ENCODE measurements at places on chromosomes 2 and 18.

- no peaks in the 10 kb centered on the region for H3K27me3 ChIP-seq
- no peak overlapping the region for H3K4me3 ChIP-seq
- DNase-seq: no peak
These were observed 55.2 kb downstream of the METTL4 start for GRCh38 chr18:2515908-2516625.

DNA sequence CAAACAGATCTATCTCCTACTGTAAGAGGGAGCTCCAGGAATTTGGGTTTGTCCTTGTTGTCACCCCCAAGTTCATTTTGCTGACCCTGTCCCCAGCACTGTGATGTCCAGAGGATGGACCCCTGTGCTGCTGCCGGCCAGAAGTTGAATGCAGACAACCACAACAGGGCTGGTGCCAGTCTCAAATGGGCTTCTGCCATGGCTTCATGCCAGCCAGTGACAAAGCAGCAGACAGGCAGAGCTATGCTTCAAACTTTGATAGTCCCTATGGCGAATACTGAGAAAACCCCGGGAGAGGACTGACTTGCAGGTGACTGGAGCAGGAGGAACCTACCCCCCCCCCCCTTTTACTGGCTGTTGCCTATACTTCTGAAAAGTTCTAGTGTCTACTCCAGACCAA, 3.2 kb downstream of the SMAD7 start:
- H3K4me1 ChIP-seq: peaks cover 56% of the 10 kb centered on the region
- H3K36me3 ChIP-seq: peaks cover 36% of the 10 kb centered on the region
- H3K27me3 ChIP-seq: no peaks in the 10 kb centered on the region
- H3K27ac ChIP-seq: peak overlapping the region; percentile 77

GRCh38 chr2:75698918-75699317, 11.8 kb downstream of the GCFC2 start:
- H3K4me1 ChIP-seq: no peaks in the 10 kb centered on the region
- peaks cover 45% of the 10 kb centered on the region for H3K36me3 ChIP-seq
- no peak for DNase-seq
- H3K4me3 ChIP-seq: no peak overlapping the region
- H3K27ac ChIP-seq: no peak overlapping the region

DNA sequence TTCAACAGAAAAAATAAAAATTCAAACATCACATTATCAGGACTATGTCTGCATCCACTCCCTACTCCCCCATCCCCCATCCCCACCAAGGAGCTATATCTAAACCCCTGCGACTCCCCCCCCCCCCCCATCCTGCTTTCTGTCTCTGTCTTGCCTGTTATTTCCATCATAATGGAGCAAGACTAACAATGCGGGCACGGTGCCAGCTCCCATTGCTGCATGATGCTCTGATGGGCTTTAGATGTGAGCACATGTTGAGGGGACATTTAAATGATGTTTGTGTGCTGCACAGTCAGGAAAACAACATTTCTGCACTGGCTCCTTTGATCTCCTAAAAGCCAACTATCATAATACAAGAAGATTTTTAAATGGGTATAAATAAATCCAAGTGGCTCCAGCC, 644.2 kb upstream of the SETBP1 start:
- no peak overlapping the region for H3K27ac ChIP-seq
- no peaks in the 10 kb centered on the region for H3K27me3 ChIP-seq
- H3K4me3 ChIP-seq: no peak overlapping the region
- H3K4me1 ChIP-seq: peaks cover 3% of the 10 kb centered on the region

GRCh38 chr18:55302167-55302833, 285.7 kb downstream of the TCF4 start:
- H3K4me1 ChIP-seq: peaks cover 57% of the 10 kb centered on the region
- no peak for DNase-seq
- H3K27ac ChIP-seq: no peak overlapping the region
- no peaks in the 10 kb centered on the region for H3K27me3 ChIP-seq

DNA sequence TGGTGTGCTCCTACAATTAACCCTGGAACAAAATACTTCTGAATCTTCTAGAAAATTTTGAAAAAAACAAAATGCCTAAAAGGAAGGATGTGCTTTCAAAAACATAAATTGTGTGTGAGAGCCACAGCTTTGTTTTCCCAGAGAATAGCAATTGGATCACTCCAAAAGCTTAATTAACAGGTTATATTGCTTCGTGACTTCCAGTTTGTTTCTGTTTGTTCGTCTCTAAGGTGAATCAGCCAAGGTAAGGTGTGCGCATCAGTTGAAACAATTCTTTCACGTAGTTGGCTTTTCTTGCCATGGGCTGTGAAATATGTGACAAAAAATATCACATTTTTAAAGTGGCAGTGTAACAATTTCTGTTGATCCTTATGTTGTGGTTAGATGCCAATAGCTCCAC, 90.3 kb upstream of the BARD1 start:
- peak overlapping the region; percentile 60 for H3K27ac ChIP-seq
- H3K4me1 ChIP-seq: no peaks in the 10 kb centered on the region
- no peak for DNase-seq

- H3K27me3 ChIP-seq: peaks cover 67% of the 10 kb centered on the region
- no peaks in the 10 kb centered on the region for H3K4me1 ChIP-seq
- H3K27ac ChIP-seq: no peak overlapping the region
- no peak overlapping the region for H3K4me3 ChIP-seq
- DNase-seq: peak; percentile 58
These were observed 108.1 kb upstream of the POU3F3 start for GRCh38 chr2:104745846-104746245.

DNA sequence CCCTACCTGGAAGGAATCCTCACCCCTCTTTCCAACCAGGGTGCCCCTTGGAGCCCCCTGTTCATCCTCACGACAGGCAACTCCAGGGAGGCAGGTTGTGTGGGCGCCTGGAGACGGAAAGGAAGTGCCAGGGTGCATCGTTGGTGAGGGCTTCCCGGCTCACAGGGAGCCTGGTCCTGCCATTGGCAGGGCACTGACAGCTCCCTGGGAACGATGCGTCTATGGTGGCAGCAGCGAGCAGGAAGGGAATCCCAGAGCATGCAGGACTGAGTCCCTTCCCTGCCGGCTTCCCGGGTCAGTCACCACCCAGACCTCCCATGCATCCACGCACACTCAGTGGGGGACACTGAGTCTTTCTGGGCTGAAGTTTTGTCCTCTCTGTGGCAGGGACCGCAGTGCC, 117.6 kb downstream of the INHBB start:
- no peak overlapping the region for H3K4me3 ChIP-seq
- peaks cover 4% of the 10 kb centered on the region for H3K27me3 ChIP-seq
- H3K36me3 ChIP-seq: no peaks in the 10 kb centered on the region

- no peak overlapping the region for H3K27ac ChIP-seq
- H3K36me3 ChIP-seq: no peaks in the 10 kb centered on the region
- no peak overlapping the region for H3K4me3 ChIP-seq
- DNase-seq: no peak
- peaks cover 4% of the 10 kb centered on the region for H3K27me3 ChIP-seq
- no peaks in the 10 kb centered on the region for H3K4me1 ChIP-seq
These were observed 140.0 kb upstream of the ST6GAL2 start for GRCh38 chr2:107025869-107026380.

DNA sequence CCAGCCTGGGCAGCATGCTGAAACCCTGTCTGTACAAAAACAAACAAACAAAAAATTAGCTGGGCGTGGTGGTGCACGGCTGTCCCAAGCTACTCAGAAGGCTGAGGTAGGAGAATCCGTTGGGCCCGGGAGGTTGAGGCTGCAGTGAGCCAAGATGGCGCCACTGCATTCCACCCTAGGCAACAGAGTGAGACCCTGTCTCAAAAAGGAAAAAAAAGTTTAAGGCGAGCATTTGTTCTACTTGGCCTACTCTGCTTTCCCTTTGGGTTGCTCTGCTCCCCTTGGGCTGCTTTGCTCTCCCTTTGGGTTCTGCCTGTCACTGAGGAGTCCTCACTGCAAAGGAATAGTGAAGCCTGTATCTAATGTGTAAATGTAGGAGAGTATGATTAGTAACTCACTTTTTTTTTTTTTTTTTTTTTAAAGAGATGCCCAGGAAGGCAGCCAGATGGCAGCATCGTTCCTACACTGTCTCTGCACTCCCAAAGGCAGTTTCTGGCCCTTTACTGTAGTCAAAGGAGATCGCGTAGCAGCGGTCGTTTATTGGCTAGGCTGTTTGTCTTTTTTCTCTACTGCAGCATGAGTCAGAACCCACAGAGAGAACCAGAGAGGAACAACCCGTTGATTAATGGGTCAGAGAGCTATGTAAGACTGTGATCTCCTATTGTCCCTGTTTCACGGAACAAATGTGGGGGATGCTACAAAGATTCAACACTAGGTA, 118.3 kb upstream of the CWC22 start:
- H3K27me3 ChIP-seq: peaks cover 16% of the 10 kb centered on the region
- H3K36me3 ChIP-seq: no peaks in the 10 kb centered on the region
- H3K27ac ChIP-seq: no peak overlapping the region
- H3K4me3 ChIP-seq: no peak overlapping the region

DNA sequence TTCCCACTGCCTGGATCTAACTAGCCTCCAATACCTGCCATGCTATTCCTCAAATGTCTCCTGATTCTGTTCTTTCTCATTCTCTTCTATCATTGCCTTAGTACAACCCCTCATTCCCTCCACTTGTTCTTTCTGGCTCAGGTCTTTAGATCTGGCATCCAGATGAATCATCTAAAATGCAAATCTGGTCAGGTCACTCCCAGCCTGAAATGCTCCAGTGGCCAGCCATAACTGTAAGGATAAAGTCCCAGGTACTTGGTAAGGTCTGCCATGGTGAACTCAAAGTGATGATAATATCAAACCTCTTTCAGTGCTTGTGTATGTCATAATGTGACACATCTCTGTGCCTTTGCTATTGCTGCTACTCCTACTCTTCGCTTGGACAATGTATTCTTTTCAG, 2.9 kb upstream of the SNRNP27 start:
- no peak overlapping the region for H3K4me3 ChIP-seq
- peaks cover 8% of the 10 kb centered on the region for H3K4me1 ChIP-seq
- DNase-seq: no peak
- no peak overlapping the region for H3K27ac ChIP-seq

DNA sequence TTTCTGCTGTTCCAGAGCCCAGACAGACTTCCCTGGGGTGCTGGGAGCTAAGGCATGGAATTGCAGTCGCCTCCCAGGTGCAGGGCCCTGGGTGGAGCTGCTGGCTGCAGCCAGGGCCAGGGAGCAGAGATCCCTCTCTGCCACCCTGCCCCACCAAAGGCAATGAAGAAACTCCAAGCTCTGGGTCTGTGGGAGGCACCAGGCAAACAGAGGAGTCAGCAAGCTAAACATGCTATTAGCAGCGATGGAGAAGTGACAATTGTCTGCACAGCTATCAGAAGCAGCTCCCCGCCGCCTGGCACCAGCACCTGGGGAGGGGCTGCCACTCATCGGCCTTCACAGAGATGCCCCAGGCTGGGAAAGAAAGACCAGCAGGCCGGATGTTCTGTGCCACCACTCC, 28.0 kb upstream of the COX5B start:
- H3K36me3 ChIP-seq: no peaks in the 10 kb centered on the region
- no peak overlapping the region for H3K27ac ChIP-seq
- DNase-seq: no peak
- no peaks in the 10 kb centered on the region for H3K4me1 ChIP-seq

GRCh38 chr18:44880170-44880569, 199.5 kb downstream of the SETBP1 start:
- H3K27ac ChIP-seq: no peak overlapping the region
- no peaks in the 10 kb centered on the region for H3K27me3 ChIP-seq
- no peak for DNase-seq
- H3K36me3 ChIP-seq: peaks cover 27% of the 10 kb centered on the region

DNA sequence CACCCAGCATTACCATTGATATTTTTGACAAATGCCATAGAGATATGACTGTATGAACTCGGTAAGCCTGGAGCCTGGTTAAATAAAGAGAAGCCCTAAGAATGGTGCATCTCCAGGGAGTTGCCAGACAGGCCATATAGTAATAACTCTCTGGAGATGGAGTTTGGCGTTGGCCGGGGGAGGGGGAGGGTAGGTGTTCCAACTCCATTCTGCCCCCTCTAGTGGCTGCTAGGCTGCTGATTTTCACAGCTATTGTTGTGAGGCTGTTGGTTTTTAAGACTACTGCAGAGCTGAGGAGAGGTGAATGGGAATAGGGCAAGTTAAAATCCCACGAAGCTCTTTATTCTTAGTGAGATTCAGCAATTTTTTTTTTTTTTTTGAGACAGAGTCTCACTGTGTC, 99.9 kb downstream of the GALNT14 start:
- peaks cover 14% of the 10 kb centered on the region for H3K27me3 ChIP-seq
- H3K4me3 ChIP-seq: no peak overlapping the region
- H3K4me1 ChIP-seq: no peaks in the 10 kb centered on the region

- no peak overlapping the region for H3K27ac ChIP-seq
- peaks cover 6% of the 10 kb centered on the region for H3K4me1 ChIP-seq
- no peak overlapping the region for H3K4me3 ChIP-seq
- H3K27me3 ChIP-seq: no peaks in the 10 kb centered on the region
These were observed 2135.6 kb upstream of the CELF4 start for GRCh38 chr18:39701055-39701783.

DNA sequence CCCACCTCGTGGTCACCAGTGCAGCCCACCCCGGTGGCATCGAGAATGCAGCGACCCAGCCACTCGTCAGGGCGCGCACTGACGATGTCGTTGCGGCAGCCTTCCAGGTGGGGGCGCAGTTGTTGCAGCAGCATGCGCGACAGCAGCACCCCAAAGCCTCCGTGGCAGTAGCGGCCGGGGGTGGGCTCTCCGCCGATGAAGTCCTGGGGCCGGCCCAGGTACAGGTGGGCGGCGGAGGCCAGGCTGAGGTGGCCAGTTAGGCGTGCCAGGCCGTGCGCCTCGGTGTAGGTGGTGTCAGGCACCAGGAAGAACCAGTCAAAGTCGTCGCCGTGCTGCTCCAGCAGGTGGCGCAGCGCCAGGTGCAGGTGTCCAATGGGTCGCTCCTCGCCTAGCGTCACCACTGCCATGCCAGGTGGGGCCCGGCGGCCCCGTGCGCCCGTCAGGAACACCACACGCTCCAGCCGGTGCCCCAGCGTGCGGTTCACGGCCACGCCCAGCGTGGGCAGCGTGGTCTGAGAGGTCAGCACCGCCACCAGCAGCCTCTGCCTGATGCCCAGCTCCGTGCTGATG, 1.9 kb downstream of the CHPF start:
- peak; percentile 90 for DNase-seq
- peaks cover 3% of the 10 kb centered on the region for H3K36me3 ChIP-seq
- H3K27ac ChIP-seq: peak overlapping the region; percentile 87
- peaks cover 5% of the 10 kb centered on the region for H3K27me3 ChIP-seq
- peaks cover 18% of the 10 kb centered on the region for H3K4me1 ChIP-seq

- no peak overlapping the region for H3K27ac ChIP-seq
- H3K4me3 ChIP-seq: no peak overlapping the region
These were observed 674.2 kb upstream of the VRK2 start for GRCh38 chr2:57372237-57372984.

GRCh38 chr2:172281648-172282570, 145.5 kb upstream of the ITGA6 start:
- H3K4me3 ChIP-seq: no peak overlapping the region
- H3K4me1 ChIP-seq: peaks cover 28% of the 10 kb centered on the region
- no peak for DNase-seq
- H3K27me3 ChIP-seq: no peaks in the 10 kb centered on the region
- H3K36me3 ChIP-seq: no peaks in the 10 kb centered on the region

Data from type B pancreatic cell (in vitro differentiated cells).